ENCODE measurements at places on chromosomes 7 and 10.

GRCh38 chr7:119996634-119997033 is 276.3 kb upstream of the KCND2 start:
- no peak for DNase-seq

- no peak for DNase-seq
Measured at GRCh38 chr7:6159097-6159483, 113.3 kb downstream of the CYTH3 start.

DNA sequence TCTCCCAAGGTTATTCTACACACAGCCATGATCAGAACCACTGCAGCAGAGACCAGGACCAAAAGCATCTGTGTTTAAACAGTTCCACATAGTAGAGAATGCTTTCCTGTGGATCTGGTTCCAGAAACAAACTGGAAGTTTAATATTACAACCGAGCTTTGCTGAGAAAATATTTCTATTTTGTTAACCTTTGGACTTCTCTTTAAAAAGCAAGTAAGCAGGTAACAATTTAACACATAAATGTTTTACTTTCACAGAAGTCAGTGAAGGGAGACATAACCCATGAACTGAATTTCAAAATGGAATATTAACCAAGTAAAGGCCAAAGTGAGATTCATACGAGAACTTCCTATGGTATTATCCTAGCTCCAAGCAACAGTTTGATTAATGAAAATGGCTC is 98.6 kb upstream of the PHYHIPL start:
- DNase-seq = no peak

DNA sequence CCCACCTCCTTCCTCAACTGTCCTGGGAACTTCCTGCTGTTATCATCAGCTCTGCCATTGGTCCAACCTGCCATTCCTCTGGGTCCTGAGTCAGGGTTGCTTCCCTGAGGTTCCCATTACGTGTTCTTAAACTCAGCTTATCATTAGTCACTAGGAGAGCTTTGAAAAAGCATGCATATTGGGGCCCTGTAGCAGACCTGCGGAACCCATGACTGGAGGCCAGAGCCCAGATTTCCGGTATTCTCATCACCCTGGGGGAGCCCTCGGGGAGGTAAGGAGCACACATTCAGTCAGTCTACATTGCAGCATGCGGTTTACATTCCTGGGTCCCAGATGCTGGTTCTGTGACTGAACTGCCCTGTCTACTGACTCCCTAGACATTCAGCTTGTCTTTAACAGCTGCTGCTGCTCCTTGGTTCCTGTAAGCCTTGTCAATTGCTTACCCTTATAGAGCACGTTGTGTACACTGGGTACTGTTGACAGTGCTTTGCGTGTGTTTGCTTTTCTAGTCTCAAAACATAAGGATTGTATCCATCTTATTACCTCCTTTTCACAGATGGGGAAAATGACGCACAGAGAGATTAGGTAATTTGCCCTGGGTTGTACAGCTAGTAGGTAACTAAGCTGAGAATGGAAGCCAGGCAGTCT is 12.8 kb downstream of the CDHR3 start:
- no peak for DNase-seq

DNA sequence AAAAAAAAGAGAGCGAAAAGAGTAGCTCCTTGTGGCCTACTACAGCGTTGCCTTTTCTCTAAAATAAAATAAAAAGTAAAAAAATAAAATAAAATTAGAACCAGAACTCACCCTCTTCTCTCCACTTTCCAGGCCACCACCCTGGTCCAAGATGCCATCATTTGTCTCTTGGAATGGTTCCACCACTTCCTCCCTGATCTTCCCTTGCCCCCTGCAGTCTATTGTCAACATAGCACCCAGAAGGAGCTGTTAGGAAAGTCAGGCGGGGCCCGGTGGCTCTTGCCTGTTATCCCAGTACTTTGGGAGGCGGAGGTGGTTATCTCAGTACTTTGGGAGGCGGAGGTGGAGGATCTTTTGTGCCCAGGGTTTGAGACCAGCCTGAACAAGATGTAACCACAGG is 7.6 kb upstream of the GRID2IP start:
- no peak for DNase-seq

- no peak for DNase-seq
Measured at GRCh38 chr7:17027143-17027788, 145.5 kb upstream of the AGR3 start.

- DNase-seq = no peak
Measured at GRCh38 chr7:100022621-100023020, 7.2 kb downstream of the ZKSCAN1 start.
